ENCODE measurements at places on chromosomes 12 and 14.

DNA sequence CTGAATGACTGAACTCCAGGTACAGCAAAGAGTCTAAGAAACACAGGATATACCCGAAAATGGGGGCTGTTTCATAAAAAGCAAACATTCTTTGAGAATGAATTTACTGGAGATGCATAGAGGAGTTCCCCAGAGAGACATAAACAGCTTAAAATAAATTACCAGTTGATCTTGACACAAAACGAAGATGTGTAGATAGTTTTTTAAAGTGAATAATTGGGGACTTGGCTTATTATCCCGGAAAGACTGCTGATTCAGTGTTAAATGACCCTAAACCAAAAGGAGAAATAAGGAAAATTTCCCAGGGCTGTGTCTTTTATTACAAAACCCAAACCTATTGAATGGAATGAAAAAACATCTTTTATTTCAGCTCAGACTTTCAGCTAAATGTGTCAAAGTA lies 1052.8 kb upstream of the TMEM132C start:
- no peak for DNase-seq

GRCh38 chr14:74834692-74835392 lies 41.1 kb downstream of the PROX2 start:
- DNase-seq, result no peak

DNA sequence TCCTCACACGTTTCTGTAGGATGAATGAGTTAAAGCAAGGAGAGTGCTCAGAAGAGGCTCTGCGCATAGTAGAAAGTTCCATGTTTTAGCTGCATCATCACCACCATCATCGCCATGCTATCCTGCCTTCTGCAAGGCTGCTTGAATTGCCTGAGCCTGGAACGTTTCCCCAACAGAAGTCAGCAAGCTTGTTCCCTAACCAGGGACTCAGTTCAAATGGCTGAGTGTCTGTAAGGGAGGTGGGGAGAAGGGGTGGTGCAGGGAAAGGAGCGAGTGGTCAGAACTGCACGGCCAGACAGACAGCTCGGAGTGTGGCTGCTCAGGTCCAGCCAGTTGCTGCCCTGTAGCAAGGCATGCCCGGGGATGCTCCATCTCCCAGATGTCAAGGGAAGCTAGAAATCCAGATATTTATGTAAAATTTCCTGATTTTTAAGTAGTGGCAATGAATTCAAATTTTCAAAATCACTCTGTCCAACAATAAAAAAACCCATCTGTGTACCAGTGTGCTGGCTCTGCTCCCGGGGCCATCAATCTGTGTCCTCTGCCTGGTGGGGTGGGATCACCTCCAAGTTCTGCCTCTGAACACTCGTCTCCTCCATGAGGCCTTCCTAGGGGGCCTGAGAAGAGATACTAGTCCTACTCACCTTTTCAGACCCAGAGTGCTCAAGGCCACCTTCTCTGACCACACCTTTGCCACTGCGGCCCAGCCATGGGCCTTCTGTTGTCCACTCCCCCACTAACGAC lies 162.7 kb downstream of the FOXN3 start:
- no peak for DNase-seq

DNA sequence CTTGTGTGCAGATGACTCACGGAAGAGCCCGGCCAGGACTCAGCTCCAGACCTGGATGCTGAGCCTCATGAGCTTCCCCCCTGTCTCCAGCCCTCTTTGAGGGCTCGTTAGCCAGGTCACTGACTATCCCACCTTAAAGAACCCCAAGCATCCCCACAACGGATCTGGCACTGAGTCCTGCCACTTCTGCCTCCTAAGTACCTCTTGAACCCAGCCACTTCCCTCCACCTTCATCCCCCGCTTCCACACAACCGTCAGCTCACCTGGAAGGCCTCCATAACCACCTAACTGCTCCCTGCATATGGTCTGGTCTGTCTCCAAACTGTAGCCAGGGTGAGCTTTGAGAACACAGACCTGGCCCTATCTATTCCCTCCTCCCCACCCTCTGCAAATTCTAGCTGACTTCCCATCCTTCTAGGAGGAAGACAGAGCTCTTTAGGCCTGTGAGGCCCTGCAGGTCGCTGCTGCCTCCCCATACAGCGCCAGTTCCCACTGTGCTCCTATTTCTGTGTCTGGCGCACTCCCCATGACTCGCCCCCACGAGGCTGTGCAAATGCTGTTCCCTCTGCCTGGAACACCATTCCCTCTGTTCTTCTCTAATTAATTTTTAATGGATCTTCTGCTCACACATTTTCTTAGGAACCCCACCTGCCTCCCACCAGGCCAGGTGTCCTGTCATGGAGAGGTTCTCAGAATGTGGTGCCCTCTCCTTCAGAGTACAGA lies 2.9 kb upstream of the HSP90AA1 start:
- DNase-seq, result no peak

- DNase-seq, result no peak
Observed at GRCh38 chr12:4607056-4607455, 41.8 kb downstream of the AKAP3 start.

DNA sequence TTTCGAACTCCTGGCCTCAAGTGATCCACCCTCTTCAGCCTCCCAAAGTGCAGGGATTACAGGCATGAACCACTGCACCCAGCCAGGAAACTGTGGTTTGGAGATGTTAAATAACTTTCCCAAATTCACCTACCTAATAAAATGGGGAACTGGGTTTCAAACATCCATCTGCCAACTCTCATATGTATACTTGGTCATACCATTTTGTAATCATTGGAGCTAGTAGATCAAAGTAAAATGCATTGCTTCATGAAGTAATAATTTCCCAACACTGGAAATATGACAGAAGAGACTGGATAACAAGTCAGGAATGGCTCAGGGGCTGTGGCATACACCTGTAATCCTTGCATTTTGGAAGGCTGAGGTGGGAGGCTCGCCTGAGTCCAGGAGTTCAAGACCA lies 5.3 kb upstream of the HECTD1 start:
- no peak for DNase-seq

- DNase-seq, result no peak
Observed at GRCh38 chr14:94089479-94089878, 8.4 kb downstream of the IFI27L1 start.

GRCh38 chr12:108173160-108173559 lies 44.1 kb downstream of the WSCD2 start:
- no peak for DNase-seq

Measured in DMS53 (cell line).